Hematopoietic multipotent progenitor cell treated with erythropoietin and hydrocortisone succinate and interleukin-3 and kit ligand, for 6 days (in vitro differentiated cells): ENCODE measurements at places on chromosomes 2 and 18.
A peak's percentile ranks its signal among the peaks of the same experiment; 100 is the strongest.

- DNase-seq: no peak
Observed at GRCh38 chr2:3466966-3467365, 52.4 kb downstream of the ADI1 start.

DNA sequence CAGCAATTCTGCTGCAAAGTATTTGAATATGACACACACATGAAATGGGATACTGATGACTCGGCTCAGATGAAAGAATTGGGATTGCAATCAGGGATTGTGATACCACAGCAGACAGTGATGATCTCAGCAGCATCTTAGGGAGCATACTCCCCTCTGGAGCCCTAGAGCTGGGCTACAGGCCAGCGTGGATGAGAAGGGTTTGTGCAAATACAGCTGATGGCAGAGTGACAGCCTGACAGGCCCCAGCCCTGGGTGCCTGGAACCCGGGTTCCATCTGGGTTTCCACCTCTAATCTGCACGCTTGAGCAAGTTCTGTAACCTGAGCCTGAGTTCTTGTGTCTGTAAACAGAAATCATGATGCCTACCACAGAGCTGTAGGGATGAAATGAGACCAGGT, 418.0 kb downstream of the LRATD1 start:
- DNase-seq: no peak

- peak; percentile 79 for DNase-seq
Observed at GRCh38 chr2:173881461-173881860, 83.7 kb downstream of the SP3 start.

DNA sequence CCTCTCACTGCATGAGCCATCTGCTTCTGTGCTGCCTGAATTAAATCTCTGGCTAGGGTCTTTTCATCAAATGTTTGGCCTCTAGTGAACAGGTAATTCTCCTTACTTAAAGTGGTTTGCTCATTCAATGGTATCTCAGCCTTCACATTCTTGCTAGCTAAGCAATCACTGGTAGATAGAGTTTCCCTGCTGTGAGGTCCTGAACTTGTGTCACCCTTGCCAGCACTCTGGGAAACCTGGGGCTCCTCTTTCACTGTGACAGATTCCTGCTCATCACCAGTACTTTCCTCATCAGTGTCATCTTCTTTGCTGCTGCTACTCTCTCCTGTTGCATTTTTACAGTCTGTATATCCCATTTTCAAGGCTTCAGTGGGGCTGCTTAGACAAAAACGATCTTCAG, 69.1 kb upstream of the DTNB start:
- DNase-seq: no peak

GRCh38 chr2:204176306-204176705, 239.7 kb downstream of the ICOS start:
- no peak for DNase-seq

GRCh38 chr2:53969285-53969967, 1.4 kb downstream of the PSME4 start:
- DNase-seq: peak; percentile 79

- DNase-seq: no peak
Observed at GRCh38 chr2:30248791-30249190, 17.5 kb downstream of the LBH start.
